ENCODE measurements at places on chromosomes 2 and 18. TPM values are rescaled to one million over a fixed set of nuclear protein-coding genes. Genes with fewer than 3 reads are reported as not detected.

Gene ICOS
- 0.21 TPM for total RNA-seq

GRCh38 chr18:36831139-36831538 is 2.2 kb downstream of the KIAA1328 start:
- no peak for DNase-seq

DNA sequence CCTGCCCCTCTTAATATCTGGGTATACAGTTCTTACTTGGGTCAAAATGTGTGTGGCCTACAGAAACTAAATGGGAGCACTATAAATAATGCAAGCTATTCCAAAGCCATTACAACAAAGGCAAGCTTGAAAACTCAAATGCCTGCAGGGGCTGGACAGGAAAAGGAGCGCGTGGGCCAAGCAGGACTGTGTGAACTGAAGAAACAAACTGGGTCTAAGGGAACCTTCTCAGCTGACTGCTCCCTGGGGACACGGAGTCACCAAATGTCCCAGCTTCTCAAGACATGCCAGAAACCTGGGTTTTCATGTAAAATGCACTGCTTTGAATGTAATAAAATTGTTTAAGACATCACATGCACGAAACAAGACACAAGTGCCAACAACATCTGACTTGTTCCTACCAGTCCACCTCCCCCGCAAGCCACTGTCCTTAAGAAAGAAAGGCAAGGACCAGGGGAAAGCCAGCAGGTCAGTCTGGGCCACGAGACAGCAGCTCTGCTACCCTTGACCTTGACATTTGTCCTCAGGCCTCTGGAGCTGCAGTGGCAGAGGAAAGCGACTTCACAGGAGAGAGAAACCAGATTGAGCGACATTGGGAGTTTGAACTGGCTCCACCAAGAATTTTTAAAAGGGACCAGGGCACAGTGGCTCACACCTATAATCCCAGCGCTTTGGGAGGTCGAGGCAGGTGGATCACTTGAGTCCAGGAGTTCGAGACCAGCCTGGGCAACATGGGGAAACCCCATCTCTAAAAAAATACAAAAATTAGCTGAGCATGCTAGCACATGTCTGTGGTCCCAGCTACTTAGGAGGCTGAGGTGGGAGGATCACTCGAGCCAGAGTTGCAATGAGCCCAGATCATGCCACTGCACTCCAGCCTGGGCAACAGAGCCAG is 89.7 kb upstream of the SH3BP4 start:
- no peak for DNase-seq

DNA sequence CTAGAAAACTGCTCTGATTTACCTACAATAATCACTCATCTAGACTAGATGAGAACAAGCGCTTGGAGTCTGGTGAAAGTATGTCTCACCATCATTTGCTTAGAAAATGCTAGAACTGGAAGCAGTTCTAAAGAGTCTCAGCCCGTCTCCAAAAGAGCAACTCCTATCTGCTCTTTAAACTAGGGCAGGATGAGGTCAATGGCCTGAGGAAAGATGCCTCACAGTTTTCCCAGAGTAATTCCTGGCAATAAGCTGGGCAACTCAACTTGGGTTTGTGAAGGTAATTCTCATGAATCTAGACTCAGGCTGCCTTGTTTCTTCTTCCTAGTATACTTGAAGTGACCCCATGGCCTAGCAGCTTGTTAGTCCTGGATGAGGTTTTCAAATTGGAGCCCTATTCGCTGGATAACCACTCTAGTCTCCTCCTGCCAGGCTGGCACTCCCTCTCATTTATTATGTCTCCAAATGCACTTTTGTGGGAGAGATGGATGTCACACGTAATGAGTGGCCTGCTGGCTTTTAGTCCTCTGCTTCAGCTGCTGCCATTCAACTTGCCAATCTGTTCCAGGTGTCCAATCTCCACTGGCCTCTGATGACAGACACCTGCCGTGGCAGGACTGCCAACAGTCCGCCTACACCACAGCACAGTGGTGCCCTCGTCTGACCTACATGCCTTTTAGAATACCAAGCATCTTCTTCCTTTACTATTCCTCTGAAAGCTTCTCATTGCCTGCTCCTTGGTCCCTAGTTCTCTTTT is 80.9 kb downstream of the CABYR start:
- DNase-seq, result no peak
